Activated CD8-positive, alpha-beta memory T cell treated with anti-CD3 and anti-CD28 coated beads for 48 hours (primary cell): ENCODE measurements at places on chromosomes 5 and 9.

GRCh38 chr9:131426545-131426944, 32.7 kb downstream of the PRRC2B start:
- DNase-seq, result no peak

GRCh38 chr5:112794410-112794809, 56.7 kb downstream of the APC start:
- DNase-seq, result no peak

GRCh38 chr9:93486268-93486667, 32.9 kb upstream of the FAM120AOS start:
- no peak for DNase-seq

DNA sequence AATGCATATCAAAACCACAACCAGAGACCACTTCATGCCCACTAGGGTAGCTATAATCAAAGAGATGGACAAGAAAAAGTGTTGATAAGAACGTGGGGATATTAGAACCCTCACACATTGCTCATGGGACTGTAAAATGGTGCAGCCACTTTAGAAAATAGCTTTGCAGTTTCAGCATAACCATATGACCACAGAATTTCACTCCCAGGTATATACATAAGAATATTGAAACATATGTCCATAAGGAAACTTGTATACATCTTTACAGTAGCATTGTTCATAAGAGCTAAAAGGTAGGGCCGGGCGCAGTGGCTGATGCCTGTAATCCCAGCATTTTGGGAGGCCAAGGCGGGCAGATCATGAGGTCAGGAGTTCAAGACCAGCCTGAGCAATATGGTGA, 56.4 kb downstream of the S1PR3 start:
- no peak for DNase-seq

DNA sequence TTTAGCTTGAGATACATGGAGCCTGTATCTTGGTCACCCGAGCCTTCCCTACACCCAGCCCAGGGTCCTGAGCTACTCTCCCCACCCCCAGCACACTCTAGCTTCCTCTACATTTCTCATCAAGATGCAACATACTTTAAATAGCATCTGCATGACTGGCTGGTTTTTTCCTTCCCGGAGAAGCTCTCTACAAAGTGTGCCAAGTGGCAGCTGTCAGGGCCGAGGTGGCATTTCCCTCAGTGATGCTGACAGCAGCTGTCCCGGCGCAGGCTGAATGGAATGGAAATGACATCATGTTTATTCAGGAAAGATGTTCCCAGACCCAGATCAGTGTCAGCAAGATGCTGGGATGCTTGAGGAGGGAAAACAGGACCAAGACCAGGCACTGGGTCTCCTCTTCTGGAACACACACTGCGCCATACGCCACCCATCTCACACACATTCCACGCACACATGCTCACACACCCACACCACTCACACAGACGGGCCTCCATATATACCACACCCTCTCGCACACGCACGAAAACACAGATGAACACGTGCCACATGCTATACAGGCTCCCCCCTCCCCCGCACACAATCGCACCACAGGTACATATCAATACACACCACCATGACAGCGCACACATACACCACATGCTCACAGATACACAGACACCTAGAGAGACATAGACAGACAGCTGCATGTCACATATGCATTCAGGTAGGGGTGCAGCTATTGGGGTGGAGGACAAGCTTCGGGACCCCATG, 67.8 kb downstream of the LHX2 start:
- no peak for DNase-seq

GRCh38 chr5:33892620-33893137, 889 bp upstream of the ADAMTS12 start:
- DNase-seq, result no peak

- no peak for DNase-seq
These were observed 121.1 kb downstream of the EGFLAM start for GRCh38 chr5:38379350-38379937.

DNA sequence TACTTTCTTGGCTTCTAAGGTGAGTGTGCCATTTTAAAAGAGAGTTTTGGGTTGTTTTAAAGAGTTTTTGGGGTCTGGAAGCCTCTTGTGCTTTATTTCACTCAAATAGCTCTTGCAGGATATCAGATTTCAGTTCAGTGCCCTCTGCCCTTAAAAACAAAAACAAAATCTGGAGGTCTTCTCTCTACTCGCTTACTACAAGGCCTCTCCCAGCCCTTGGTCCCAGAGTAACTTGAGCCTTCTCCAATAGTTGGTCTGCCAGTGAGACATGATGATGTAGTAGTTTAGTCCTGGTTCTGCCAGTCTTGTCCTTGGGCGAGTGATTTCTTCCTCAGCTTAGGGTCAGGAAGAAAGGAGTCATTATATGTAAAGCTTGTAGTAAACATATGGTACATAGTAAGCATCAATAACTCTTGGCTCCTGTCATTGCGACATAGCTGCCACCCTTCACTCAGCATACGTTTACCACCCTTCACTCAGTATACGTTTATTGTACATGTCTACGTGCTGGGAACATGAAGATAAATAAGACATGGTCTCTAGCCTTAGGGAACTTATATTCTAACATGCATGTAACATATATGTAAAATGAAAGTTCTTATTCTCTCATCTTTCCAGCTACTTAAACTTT, 147.6 kb downstream of the MAN2A1 start:
- DNase-seq, result no peak

- no peak for DNase-seq
These were observed 480.5 kb downstream of the EBF1 start for GRCh38 chr5:158619083-158619788.

GRCh38 chr5:131381021-131381420, 117.2 kb downstream of the CDC42SE2 start:
- DNase-seq, result no peak

DNA sequence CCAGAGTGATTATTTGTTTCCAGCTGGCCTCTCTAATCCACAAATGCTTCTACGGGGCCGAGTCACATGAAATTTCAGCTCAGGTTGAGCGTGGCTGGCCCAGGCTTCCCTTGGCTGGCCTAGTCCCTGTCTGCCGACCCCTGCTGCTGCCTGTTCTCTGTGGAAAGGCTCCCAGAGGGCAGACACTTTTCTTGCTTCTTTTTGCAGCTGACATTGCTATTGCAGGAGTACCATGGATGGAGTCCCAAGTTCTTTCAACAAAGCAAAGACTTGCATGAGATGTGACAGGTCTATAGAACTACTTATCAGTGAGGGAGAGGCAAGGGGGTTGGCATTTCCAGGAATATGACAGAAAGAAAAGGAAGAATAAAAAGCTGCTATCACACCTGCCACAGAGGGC, 287.4 kb upstream of the ARRDC3 start:
- DNase-seq, result no peak

DNA sequence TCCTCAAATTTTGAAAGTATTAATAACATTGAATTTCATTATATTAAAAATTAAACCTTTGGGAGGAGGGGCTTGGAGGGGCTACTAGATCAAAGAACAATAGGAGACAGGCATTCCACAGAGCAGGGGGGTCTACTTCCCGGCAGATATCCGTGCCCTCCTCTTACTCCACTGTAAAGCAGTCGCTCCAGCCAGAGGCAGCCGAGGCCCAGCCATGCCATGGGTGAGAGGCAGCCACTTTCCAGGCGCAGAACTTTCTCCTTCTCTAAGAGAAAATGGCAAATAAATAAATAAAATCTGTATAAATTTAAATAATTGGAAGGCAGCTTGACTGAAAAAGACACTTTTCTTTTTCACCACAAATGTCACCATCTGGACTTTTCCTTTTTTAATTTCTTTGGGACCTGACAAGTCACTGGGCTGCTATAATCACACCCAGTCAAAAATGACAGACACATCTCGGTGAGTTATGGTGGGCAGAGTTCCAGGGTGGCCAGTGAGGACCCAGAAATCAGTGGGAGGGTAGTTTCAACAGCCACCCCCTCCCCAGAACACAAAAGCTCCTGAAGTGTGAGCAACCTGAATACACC, 302.2 kb upstream of the SMARCA2 start:
- DNase-seq, result no peak

DNA sequence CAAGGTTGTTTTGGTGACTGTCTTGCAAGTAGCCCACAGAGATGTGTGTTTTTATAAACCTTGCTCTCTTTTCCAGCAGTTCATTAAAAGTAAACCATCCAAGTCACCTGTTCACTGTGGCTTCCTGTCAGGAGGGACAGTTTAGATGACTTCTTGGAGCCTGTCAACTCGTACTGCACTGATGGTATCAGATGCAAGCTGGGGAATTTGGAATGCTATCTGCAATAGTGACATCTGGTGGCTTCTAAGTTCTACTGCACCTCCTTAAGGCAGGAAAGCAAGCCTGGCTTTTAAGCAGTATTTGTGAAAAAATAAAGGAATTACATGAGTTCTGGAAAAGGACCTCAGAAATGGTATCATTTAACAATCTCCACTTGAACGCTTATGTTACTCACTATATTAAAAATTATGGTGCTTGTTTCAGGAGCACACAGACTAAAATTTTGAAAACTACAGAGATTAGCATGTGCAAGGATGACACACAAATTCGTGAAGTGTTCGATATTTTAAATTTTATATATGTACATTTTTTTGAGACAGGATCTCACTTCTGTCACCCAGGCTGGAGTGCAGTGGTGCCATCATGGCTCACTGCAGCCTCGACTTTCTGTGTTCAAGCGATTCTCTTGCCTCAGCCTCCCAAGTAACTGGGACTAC, 164.0 kb downstream of the TTC39B start:
- no peak for DNase-seq

DNA sequence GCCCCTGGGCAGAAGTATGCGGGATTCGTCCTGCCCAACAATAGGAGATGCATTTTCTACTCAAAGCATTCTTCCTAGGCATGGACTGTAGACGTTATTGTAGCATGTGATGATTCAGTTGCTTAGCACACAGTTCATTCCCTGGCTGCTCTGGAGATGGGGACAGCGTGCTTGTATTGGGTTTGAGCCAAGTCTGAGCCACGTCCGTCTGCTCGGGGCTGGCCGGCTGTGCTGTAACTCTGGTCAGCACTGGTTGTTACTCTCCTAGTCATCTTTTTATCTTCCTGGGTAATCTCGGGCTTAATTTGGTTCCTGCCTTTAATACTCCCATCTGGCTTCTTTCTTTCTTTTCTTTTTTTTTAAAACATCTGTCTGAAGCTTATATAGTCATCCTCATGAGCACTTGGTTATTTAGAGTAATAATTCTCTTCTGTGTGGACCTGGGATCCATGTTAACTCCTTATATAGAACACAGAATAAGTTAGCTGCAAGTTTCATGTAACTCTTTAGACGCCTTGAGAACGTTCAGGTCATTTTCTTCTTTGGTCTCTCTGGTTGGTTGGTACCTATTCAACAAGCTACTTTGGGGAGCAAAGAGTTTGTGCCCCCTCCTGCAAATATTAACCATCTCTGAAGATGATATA, 118.8 kb upstream of the RPS23 start:
- no peak for DNase-seq

- DNase-seq, result no peak
These were observed 56.8 kb downstream of the ANGPTL2 start for GRCh38 chr9:127065592-127065991.

DNA sequence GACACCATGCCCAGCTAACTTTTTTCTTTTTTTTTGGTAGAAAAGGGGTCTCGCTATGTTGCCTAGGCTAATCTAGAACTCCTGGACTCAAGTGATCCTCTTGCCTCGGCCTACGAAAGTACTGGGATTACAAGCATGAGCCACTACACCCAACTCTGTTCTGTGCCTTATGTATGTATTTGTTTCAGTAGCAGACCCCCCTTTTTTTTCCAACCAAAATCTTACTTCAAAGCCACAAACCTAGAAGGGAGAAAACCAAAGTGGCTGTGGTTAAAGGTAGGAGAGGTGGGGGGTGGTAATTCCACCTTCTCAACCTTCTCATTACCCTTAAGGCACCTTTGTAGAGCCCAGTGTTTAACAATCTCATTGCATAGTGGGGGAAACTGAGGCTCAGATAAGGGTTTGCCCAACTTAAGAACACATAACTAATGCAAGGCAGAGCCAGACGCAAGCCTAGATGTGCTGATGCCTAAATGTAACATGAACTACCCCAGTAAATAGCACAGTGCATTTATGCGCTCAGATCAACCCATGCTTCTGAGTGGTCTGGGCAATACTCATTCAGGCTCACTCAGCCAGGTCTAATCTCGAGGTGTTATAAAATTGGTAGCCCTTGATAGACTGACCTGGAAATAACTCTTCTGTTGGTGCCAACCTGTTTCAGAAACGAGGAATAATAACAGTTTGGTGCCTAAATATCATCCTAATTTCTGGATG, 33.0 kb downstream of the ITK start:
- no peak for DNase-seq

GRCh38 chr5:150021491-150022157, 21.1 kb downstream of the HMGXB3 start:
- no peak for DNase-seq

GRCh38 chr9:117188394-117188793, 226.5 kb downstream of the ASTN2 start:
- DNase-seq, result no peak

DNA sequence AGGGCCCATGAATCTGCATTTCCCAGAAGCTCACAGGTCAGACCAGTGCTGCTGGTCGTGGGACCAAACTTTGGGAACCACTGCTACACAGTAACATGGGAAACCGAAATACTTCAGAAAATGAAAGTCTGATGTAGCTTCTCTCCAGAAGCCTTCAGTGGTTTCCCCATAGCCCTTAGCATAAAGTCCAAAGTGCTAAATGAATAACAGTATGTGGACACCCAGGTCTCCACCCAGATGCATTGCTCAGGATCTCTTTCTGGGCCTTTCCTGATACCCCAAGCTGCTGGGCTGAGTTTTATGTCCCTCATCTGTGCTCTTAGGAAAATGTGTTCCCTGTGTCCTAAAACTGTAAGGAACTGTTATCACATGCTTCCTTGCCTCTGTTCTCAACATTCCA, 100.4 kb downstream of the NFIB start:
- no peak for DNase-seq

DNA sequence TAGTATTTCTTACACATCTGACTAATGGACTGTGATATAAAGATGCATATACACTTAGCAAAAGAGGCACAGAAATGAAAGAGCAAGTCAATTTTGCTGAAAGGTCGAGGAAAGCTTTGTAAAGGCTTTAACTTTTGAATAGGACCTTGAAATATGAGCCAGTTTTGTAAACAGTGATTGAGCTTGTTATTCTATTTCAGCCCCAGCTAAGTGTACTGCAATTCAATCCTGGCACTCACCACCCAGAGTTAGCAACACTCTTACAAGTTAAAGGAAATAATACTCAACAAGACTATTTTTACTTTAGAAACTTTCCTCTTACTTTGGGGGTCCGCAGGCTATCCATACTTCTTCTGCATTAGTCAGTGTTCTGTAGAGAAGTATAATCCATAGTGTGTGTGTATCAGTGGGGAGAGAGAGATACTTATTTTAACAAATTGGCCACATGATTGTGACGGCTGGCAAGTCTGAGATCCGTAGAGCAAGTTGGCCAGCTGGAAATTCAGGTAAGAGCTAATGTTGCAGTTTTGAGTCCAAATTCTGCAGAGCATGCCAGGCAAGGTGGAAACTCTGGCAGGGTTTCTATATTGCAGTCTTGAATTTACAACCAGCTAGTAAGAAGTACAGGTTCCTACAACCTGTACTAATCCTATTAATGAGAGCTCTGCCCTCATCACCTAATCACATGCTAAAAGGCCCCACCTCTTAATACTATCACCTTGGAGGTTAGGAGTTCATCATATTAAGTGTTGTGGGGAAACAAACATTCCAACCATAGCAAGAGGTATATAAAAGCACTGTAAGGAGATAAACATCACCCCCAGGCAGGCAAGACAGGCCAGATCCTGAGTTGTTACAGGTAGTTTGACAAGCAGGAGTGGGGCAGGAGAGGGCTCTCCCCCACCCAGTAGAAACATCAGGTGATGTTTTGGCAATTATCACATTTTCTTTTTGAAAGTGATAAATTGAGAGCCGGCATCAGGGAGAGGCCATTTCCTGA, 33.6 kb downstream of the IL7R start:
- no peak for DNase-seq

- DNase-seq, result no peak
These were observed 66.6 kb downstream of the LPAR1 start for GRCh38 chr9:110971705-110972104.
